ENCODE measurements at places on chromosomes 4 and X.

DNA sequence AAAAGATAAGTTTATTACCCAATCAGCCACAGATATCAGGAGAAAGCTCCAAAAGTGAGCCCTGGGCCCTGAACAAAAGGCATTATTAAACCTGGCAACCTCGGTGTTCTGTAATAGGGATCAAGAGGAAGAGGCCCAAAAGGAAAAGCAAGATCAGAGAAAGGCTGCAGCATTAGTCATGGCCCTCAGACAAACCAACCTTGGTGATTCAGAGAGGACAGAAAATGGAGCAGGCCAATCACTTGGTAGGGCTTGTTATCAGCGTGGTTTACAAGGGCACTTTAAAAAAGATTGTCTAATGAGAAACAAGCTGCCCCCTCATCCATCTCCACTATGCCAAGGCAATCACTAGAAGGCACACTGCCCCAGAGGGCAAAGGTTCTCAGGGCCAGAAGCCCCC, 75.7 kb downstream of the AGTR2 start:
- no peak for DNase-seq

- no peak for DNase-seq
Measured at GRCh38 chr4:176784816-176785215, 7.9 kb downstream of the VEGFC start.

DNA sequence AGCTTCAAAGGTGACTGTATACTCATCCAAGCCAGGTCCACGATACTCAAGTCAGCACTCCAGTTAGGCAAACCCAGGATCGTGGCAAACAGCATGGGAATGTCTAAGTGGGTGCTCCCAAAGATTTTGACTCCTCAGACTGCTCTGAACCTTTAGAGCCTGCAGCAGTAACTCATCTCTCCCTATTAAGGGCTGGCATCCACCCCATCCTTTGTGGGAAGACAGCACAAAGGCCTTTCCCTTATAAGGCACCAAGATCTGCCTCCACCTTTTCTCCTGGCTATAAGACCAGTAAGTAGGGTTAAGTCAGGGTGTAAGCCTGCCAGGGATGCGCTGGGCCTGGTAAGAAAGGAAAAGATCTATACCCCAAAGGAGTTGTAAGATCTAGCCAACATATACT, 23.6 kb upstream of the SLC25A43 start:
- DNase-seq: no peak

GRCh38 chrX:120428309-120428708, 40.8 kb downstream of the LAMP2 start:
- peak; percentile 0 for DNase-seq

- no peak for DNase-seq
Measured at GRCh38 chr4:181685911-181686310, 557.3 kb upstream of the TENM3 start.

All from T1000 (cell line).